Dermis microvascular lymphatic vessel endothelial cell (primary cell): ENCODE measurements at places on chromosomes 12 and 14.

DNA sequence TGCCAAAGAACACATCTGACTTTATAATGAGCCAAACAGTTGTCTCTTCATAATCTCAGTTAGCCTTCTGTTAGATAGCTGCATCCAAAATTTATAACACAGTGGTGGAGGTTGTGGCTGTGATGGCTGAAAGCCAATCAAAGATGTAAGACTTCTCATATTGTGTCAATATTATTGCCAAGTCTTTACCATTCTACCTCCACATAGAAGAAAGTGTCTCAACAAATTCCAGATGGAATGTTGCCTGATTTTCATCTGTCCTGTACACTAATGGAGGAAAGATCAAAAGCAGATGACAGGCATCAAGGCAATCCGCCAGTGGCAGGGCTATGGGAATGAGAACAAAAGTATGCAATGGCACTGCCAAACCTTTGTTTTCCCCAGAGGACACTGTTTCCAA is 813.1 kb upstream of the NOVA1 start:
- no peak for DNase-seq

GRCh38 chr14:63510538-63510937 is 32.6 kb downstream of the PPP2R5E start:
- DNase-seq = no peak

GRCh38 chr12:98819821-98820404 is 174.8 kb downstream of the APAF1 start:
- DNase-seq = no peak

DNA sequence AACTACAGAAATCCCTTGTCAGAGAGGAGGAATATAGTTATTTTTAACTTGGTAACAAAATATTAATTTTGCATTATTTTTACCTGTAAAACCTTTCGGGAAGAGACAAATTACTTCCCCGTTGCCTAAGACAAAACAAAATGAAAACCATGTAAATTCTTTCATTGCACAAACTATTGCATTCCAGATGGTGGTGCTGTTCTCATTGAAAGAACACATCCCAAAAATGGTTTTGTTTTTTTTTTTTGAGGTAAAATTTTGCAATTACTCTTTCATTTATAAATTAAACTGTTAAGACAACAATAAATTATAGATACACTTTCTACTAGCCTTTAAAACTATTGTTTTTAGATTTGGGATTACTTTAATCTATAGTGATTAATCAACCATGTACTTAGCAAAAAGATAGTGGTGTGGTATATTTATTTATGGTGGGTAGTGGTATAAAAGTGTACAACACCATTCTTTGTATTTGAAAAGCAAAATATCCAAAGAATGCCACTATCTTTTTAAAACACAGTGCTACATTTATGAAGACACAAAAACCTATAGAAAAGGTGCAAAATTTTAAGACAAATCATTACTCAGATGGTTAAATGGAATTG is 115.5 kb downstream of the SLC38A1 start:
- peak; percentile 43 for DNase-seq

- DNase-seq = no peak
These were observed 155.2 kb downstream of the RPL10L start for GRCh38 chr14:46496409-46496808.
